Kasumi-1 (cell line): ENCODE measurements at places on chromosomes 2 and 18.
A peak's percentile ranks its signal among the peaks of the same experiment; 100 is the strongest.

DNA sequence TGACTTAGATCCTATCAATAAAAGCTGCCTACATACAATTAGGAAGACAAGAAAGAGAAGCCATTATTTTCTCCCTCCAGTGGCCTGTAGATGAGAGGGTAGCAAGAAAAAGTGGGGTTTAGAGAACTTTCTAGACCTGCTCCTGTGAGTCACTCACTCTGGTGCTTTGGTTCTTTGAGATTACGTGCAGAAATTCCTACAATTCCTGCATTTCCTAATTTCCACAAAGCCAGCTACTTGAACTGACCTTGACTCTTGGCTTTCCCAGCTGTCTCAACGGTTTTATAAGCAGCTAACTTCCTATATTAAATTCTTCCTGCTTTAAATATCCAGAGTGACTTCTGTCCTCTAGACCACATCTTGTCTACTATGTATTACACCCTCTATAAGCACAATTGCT lies 899.5 kb upstream of the KLHL29 start:
- no peak for DNase-seq

DNA sequence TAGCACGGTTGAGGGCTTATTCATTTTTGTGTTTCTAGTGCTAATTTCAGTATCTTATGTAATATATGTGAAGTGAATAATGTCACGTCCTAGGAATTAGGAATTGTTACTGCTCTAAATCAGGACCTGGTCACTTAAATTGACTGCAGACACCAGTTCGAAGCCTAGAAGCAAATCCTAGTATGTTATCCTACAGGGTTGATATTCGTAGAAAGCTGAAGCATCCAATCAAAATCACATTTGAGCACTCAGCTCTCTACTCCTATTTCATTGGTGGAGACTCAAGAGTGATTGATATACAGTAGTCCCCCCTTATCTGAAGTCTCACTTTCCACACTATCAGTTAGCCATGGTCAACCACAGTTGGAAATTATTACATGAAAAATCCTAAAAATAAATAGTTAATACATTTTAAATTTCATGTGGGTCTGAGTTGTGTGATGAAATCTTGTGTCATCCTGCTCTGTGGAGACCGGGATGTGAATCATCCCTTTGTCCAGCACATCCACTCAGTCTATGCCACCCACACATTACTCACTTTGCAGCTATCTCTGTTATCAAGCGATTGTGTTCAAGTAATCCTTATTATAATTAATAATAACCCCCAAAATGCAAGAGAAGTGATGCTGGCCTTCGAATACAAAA lies 35.2 kb upstream of the SCN9A start:
- DNase-seq, result no peak

- DNase-seq, result no peak
Observed at GRCh38 chr2:34997779-34998178, 1357.8 kb upstream of the CRIM1 start.

GRCh38 chr2:227614246-227614645 lies 394 bp downstream of the SCYGR3 start:
- no peak for DNase-seq

DNA sequence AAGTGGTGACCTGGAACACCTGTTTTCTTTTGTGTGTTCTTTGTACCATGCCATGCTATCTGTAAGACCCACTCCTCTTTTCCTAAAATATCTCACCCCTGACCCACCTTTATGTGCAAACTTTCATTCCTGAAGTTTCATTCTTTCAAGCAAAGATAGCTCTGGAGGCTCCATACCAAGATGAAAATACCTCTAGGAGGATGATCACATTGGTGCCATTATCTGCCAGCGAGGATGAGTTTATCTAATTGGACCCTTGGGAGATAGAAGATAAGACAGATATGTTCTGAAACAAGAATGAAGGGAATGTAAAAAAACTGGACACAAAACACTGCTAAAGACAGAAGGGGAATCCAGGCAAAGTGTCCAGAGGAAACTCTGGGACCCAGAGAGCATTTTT lies 24.1 kb downstream of the BOD1L2 start:
- DNase-seq, result no peak

GRCh38 chr2:144086965-144087364 lies 433.0 kb downstream of the ZEB2 start:
- peak; percentile 16 for DNase-seq
